ENCODE measurements at places on chromosomes 1 and 21.

GRCh38 chr1:111743679-111744101 lies 4.5 kb upstream of the INKA2 start:
- DNase-seq = peak; percentile 35

DNA sequence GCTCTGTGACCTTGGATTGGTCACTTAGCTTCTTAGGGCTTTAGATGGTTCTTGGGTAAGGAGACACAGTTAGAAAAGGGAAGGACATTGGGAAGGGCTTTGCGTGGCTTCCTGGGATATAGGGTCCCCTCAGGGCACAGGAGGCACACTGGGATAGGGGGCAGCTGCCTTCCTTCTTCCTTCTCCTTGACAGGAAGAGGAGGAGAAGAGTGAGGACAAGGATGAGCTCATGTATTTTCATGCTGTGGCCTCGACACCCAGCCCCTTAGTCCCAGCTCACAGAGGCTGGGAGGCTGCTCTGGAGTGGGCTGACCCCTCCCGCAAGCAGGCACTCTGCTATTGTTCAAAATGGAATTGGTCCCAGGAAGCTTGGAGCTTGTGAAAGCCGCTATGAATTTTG lies 45.7 kb upstream of the POU3F1 start:
- no peak for DNase-seq

- no peak for DNase-seq
Observed at GRCh38 chr1:109768335-109768650, 4.6 kb upstream of the EPS8L3 start.

- peak; percentile 89 for DNase-seq
Observed at GRCh38 chr1:234515821-234516241, 36.9 kb upstream of the TARBP1 start.

DNA sequence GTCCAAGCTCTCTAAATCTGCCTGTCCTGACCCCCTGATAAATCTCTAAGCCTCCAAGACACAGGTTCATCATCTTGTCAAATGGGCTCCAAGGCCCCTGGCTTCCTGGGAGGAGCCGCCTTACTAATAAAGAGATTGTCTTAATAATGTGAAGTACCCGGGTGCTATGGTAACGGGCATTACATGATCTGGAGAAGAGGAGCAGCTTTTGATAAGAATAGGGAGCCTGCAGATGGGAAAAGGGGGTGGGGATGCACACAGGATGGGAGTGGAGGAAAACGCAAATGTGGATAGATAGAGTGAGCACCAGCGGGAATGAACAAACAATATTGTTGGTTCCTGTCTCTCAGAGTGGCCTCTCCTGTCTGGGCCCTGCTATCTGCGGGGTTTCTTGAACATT lies 11.9 kb upstream of the RXRG start:
- no peak for DNase-seq

DNA sequence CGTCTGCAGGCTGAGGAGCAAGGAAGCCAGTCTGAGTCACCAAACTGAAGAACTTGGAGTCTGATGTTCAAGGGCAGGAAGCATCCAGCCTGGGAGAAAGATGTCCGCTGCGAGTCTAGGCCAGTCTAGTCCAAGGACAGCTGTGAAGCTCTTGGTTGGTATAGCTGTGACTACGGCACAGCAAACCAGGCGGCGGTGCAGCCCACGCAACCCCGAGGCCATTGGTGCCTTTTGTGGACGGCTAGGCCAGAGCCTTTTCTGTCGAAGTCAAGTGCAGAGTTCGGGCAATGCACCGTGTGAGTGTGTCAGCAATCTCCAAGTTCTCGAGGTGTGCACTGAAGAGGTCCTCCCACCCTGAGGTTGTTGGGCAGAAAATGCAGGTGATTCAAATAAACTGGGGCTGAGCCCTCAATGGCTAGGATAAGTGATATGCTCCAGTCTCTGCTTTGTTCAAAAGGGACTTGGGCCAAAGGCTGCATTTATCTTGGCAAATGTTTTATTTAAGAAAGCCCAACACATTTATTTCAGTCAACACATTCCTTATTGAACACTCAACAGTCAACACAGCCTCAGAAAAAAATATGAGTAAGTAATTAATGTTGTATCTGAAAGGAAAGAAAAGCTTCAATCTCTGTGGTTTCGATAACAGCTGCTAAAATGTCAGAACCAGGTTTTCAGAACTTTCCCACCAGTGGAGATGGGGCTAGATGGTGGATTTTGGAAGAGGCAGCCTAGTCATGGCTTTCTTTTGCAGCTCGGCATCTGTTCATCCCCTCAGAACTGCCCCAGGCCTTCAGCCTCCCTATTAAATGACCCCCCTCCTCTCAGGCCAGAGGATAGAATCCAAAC lies 78.1 kb upstream of the COX20 start:
- DNase-seq = peak; percentile 67

- peak; percentile 92 for DNase-seq
Observed at GRCh38 chr1:59061876-59062275, 235.0 kb upstream of the FGGY start.

- DNase-seq = peak; percentile 81
Observed at GRCh38 chr1:114353262-114353661, 157.7 kb downstream of the TRIM33 start.

DNA sequence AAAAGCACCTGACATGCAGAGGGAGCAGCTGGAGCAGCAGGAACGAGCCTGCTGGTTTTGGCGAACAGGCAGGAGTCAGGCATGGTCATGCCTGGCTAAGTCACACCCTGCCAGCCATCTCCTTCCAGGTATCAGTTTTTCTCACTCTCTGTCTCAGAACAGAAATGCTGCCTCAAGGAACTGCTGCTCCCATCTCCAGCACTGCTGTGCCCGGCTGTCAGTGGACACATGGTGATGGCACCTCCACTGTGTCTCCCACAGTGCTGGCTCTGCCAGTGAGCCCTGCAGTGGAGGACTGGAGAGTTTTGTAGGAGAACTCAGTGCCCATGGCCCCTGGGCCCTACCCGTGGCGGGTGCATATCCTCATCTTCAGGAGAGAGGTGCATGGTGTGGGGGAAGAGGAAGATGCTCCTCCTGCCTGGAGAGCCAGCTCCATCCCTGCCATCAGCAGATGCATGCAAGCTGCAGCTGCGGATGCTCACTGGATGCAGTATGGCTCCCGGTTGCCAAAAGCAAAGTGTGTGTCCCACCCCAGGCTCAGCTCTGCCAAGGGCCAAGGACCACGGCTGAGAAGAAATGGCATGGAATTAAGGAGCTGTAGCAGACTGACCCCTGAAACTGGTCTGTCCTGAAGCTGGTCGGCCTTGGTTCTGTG lies 114.7 kb downstream of the GRIK3 start:
- no peak for DNase-seq

GRCh38 chr1:242525769-242526168 lies 1.3 kb upstream of the PLD5 start:
- DNase-seq = no peak

DNA sequence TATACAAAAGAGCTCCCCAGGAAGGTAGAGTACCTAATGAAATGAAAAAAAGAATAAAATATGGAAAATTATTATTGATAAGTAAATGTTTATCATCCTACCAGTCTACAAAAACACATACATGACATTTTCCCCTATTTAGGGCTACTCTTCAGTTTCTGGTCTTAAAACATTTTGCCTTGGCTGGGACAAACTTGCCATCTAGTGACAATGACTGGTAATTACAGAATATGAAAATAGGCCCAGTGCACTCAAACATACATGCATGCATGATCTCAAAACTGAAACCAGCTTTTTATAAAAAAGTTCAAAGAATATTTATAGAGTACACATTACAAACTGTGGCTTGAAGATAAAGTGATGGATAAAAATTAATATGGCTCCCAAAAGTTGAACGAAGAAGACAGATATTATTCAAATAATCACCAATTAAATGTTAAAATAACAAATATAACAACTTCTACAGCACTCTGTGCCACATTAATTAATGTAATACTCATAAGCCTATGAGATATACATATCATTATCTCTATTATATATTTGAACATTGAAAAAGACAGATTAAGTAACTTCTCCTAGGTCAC lies 10.5 kb upstream of the RNPC3 start:
- DNase-seq = peak; percentile 76

- no peak for DNase-seq
Observed at GRCh38 chr21:28311411-28312190, 681.1 kb downstream of the LTN1 start.

GRCh38 chr1:160653620-160654016 lies 6.8 kb upstream of the SLAMF1 start:
- no peak for DNase-seq

GRCh38 chr1:47198214-47198613 lies 8.4 kb upstream of the PDZK1IP1 start:
- DNase-seq = no peak

GRCh38 chr1:224497714-224498573 lies 63.3 kb upstream of the WDR26 start:
- DNase-seq = peak; percentile 74

DNA sequence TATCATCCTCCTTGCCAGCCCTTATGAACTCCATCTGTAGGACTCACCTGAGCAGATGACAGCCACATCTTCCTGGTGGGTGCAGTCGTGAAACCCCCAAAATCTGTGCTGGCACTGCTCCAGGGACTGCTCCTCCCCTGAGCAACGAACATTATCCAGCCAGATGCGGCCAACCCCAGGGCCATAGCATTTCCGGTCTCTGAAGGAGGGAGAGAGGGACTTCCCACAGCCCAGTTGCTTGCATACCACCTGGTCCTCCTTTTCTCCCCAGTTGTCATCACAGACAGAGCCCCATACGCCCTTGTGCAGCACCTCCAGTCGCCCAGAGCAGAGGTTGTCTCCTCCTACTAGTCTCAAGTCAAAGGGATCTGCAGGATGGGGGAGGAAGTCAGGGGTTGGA lies 8.5 kb downstream of the CD5L start:
- no peak for DNase-seq
